ENCODE measurements at places on chromosomes 5 and 9.

DNA sequence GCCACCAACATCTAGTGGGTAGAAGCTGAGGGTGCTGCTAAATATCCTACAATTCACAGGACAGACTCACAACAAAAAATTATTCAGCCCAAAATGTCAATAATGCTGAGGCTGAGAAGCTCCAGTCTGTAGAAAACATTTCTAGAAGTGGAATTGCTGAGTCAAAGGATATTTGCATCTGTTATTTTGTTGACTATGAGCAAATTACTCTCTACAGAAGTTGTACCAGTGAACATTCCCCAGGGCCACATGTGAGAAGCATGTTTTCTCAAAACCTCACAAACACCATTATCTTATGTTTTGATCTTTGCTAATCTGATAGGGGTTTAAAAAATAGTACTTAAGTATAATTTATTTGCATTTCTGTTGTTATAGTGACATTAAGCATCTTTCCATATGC, 15.4 kb downstream of the ITK start:
- DNase-seq: no peak

DNA sequence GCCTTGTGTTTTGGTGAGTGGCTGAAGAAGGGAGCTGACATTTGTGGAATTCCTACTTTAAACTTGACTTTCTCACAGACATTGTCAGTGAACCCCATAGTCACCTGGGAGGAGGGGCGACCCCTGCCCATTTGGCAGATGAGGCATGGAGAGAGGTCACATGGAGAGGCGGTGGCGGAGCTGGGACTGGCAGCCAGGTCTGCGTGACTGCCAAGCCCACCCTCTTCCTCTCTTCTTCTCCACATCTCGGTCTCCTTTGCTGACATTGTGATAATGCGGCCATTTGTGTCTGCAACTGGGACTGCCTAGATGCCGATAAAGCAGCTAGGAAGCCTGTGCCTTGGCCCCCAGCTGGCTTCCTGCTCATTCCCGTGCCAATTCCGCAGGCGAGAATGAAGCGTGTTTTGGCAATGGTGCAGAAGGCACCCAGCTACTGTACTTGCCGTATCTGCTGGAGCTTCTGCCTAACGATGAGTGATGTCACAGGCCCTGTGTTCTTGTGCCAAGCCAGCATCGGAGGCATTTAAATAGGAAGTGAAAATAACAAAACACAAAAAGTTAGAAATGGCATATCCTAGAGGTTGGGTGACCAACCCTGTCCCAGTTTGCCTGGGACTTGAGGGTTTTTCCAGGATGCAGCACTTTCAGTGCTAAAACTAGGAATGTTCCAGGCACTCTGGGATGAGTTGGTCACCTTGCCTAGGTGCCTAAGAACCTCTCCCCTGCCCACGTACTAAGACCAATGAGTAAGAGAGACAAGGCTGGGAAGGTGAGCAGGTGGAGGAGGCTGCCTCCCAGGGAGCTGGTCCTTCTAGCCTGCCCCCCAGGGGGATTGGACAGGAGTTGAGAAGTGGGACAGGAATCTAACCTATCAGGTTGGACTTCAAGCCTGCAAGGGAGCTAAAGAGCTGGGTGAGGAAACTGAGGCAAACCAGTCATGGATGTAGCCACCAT, 23.6 kb downstream of the OLFML2A start:
- no peak for DNase-seq

GRCh38 chr5:128338649-128339048, 199.4 kb downstream of the FBN2 start:
- no peak for DNase-seq

GRCh38 chr5:112614986-112615385, 122.7 kb upstream of the APC start:
- no peak for DNase-seq

DNA sequence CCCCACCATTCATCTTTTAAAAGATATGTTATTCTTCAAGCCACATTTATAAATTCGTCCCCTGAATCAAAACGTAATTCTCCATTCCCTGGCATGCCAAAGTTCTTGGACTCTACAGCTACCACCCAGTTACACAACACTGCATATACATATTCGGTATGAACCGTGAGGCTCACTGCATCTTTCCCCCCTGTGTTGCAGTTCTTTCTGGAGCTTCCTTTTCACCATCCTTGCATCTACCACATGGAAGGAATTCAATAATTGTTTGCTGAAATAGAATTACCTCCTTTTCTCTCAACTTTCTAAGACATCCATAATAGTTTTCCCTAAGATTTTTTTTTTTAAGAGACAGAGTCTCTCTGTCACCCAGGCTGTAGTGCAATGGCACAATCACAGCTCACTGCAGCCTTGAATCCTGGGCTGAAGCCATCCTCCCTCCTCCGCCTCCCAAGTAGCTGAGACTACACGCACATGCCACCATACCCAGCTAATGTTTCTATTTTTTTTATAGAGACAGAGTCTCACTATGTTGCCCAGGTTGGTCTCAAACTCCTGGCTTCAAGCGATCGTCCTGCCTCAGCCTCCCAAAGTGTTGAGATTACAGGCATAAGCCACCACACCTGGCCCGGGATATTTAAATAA, 3.3 kb downstream of the LPAR1 start:
- no peak for DNase-seq

DNA sequence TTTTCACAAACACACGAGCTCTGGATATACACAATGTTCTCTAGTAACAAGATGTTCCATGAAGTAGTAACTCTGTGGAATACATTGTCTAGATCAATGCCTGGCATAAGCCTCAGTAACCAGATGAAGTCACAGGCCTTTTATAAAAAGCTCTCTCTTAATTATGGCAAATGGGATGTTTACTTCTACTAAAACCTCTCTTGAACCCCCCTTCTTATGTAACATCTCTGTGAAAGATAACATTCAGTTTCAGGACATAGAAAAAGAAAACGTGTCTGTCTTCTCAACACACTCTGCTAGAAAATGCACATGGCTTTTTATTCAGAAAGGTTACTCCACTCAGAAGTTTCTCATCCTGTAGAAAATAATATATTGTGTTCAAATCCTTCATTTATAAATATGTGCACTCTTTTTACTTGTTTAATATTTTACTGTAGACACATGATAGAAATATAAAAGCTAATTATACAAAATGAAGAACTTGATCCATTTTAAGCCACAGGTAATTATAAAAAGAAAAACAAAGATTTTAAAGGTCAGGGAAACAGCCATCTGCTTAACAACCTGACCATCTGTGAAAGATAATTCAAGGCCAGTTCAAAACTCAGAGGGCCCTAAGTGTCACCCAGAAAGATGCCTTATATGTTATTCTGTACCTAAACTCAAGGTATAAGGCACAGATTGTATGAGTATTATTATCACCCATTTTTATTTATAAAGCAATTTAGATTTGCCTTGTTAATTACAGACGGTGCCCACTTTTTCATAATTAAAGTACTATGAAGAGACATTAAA, 812.0 kb downstream of the CDH18 start:
- no peak for DNase-seq

Data from ecto neural progenitor cell (in vitro differentiated cells).